ENCODE measurements at places on chromosomes 6 and 20.

- DNase-seq = no peak
These were observed 2.2 kb upstream of the BFSP1 start for GRCh38 chr20:17533396-17533795.

- no peak for DNase-seq
These were observed 35.0 kb upstream of the SGK1 start for GRCh38 chr6:134352786-134353480.

GRCh38 chr6:55033016-55033546 is 141.2 kb upstream of the HCRTR2 start:
- no peak for DNase-seq

DNA sequence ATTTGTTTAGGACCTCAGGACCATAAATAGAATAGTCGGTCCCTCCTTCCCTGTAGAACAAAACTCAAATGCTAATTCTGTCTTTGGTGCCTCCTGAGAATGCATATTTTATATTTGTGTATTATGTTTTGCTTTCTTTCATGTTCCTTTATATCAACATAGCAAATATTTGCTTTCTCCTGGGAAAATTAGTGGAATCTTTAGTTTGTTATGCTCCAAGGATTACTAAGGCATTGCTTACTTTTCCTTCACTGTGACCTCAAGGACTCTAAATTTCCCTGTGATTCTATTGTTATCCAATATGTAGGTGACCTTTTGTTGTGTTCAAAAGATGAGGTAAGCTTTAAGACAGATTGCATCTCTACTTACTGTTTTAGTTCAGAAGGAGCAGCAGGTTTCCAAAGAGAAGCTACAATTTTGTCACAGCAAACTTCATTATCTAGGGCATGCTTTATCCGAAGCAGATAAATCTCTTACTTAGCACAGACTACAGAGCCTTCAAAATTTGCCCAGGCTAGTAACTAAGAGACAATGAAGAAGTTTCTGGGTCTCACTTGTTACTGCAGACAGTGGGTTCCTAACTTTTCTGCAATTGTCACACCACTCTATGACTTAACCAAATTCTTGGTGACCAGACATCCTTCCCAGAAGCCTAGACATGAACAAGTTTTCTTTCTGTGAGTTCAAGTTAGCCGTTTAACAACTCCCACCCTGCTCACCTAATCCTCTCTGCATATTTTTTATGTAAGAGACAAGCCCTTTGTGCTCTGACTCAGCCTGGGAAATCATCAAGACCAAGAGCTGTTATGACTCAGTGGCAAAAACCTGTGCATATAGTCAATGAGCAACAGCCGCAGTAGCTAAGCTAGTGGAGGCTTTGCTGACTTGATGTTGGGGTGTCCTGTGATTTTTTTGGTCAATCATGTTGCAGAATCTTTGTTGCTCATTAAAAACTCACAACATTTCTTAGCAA is 378.8 kb downstream of the QKI start:
- DNase-seq = no peak

DNA sequence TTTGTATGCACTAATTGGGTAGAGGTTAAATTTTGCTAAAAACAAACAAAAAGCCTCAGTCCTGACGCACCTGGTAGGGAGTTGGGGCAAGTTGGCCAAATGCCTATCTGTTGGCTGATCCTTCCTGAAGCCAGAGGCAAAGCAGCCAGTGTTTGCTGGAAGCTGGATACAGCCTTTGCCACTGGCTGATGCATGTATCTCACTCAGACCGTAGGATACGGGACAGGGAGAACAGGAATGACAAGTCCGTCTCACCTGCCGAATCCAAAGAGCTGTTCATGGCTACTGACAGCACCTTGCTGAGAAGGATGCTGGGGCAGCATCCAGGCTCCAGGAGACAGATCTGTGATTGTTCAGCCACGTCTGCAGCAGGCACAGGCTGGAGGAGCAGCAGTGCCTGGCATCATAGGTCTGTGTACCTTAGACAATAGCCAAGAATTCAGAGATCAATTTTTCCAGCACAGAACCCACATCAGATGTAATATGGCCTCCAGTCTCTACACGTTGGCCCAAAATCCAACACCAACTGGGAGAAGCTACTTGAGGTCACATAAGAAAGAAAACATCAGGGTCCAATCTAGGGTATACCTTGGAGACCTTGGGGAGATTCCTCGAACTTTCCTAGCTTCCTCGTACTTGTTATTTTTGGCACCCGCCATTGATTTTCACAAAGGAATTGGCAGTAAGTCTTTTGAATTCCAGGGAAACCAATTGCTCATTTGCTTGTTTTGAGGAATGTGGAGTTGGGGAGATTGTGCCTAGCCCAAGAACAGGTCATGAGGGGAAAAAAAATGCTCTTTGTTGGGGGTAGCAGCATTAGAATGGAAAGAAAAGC is 108.5 kb upstream of the ARMC2 start:
- no peak for DNase-seq

GRCh38 chr6:158662607-158662953 is 12.7 kb downstream of the SYTL3 start:
- no peak for DNase-seq

DNA sequence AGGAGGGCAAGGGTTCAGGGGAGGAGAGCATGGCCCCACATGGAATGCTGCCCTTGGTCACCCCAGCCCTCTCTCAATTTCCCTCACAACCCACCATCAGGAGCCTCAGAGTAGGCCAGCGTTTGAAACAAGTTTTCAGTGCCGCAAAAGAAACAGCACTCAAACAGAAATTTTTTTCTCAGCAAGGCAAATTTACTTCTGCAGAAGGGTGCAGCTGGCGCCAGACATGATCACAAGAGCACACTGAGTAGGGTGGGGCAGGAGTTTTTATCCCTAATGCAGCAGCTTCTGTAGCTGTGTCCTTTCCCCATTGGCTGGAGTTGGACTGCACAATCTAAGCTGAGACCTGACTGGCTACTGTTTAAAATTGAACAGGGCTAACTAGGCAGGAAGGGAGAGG is 287.8 kb upstream of the CDYL start:
- no peak for DNase-seq

Measured in activated CD4-positive, CD25-positive, alpha-beta regulatory T cell treated with anti-CD3 and anti-CD28 coated beads, Interleukin-2, amount 50 U/mL, for 16 hours (primary cell).